ENCODE measurements at places on chromosomes 3 and 15.

- DNase-seq: no peak
Observed at GRCh38 chr3:66494959-66495667, 5.7 kb downstream of the LRIG1 start.

DNA sequence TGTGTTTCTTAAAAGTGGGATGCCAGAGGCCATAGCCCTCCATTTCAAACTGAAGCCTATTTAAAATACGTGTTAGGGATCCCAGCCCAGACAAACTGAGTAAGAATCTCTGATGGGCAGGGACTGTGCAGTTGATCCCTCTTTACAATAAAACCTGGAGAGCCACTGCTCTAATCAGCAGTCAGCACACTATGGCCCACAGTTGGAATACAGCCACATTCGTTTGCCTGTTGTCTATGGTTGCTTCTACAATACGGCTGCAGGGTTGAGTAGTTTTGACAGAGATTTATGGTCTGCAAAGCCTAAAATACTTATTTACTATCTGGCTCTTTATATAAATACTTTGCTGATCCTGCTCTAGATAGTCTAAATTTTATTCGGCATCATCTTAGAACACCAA lies 32.4 kb downstream of the TJP1 start:
- no peak for DNase-seq

DNA sequence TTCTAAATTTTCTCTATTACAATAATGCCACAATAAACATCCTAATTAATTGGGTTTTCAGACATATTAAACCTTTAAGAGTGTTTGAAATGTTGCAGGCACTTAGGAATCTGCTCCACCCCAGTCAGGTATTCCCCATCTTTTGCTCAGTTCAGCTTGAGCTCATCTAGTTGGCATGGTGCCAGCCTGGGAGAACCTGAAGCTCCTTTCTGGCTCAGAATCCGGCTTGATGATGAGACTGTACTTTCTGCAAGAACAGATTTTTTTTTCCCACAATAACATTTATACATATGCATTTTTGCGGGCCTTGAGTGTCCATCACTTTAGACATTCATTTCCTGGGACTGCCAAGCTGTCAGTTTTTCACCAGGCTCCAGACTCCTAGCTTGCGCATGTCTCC lies 7.7 kb upstream of the OXSR1 start:
- no peak for DNase-seq

DNA sequence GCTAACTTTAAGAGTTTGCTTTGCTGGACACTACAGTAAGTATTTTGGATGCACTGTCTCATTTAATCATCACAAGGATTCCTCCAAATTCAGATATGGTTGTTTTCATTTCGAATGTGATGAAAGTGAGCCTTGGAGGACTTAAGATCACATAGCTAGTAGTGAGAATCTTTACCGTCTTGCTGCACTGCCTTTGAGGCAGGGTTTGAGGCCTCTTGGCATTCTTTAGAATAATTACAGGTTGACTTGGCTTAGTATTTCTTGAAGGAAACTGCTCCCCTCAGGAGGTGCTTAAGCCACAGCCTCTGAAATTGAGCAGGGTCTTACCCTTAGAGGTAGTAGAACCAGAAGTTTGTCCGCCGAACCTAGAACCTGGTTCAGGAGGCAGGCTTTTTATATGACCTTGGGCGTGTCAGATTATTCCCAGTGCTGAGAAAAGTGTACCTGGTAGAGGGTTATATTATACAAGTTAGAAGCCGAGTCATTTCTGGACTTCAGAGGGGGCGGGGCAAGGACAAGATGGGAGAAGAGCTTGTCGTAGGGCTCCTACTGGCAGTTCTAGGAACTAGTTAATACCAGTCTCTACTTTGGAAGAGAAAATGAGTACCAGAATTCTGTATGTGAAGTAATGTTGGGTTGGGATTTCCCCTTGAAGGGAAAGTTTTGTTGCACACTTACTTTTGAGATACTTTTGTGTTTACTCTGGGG lies 1.1 kb downstream of the TFG start:
- peak; percentile 27 for DNase-seq

- DNase-seq: no peak
Observed at GRCh38 chr3:167406876-167407492, 26.9 kb upstream of the ZBBX start.

- no peak for DNase-seq
Observed at GRCh38 chr3:139521816-139522215, 17.7 kb downstream of the RBP1 start.

DNA sequence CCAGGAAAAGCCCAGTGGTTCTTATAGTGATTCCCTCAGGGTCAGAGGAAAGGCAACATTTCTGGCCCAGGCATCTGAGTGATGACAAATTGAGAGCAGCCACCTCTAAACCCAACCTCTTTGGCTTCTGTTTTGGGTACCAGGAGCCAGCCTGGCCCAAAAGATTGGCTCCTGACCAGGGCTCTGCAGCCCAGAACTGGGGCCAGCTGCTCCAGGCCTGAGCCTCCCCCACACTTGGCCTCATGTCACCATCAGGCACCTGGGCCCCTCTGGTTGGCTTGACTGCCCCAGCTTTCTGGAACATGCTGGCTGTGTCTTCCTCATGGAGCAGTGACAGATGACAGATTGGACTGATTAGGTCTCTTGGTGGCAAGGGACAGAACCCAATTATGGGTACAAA lies 26.0 kb upstream of the HCN4 start:
- no peak for DNase-seq

- DNase-seq: no peak
Observed at GRCh38 chr3:143859465-143860203, 11.4 kb upstream of the SLC9A9 start.

GRCh38 chr3:178529606-178530225 lies 6.5 kb upstream of the KCNMB2 start:
- no peak for DNase-seq

DNA sequence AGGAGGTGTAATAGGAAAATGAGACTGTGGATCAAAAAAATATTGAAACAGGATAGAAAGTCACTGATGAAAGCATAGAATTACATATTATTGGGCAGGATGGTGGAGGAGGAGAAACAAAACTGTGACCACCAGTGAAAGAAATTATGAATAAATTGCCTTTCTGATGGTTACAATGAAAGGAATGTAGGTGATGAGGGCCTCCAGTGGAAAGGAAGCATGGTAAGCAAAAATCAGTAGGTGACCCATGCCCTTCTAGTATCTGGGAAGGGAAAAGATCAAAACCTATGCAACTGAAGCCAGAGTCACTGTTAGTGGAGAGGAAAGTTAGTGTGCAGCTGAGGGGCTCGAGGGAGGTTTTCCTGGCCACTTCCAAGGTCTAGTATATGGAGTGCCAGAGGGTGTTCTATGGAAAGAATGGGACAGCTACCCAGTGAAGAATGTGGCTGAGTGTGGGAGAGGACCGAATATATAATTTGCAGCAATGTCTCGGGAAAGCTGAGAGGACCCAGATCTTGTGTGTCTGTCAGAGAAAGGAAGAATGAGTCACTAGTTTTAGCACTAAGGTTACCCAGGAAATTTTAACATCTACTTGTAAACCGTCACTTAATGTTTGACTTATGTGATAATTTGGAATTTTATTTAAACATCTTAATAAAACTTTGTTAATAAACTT lies 146.2 kb downstream of the NFKBIZ start:
- no peak for DNase-seq

DNA sequence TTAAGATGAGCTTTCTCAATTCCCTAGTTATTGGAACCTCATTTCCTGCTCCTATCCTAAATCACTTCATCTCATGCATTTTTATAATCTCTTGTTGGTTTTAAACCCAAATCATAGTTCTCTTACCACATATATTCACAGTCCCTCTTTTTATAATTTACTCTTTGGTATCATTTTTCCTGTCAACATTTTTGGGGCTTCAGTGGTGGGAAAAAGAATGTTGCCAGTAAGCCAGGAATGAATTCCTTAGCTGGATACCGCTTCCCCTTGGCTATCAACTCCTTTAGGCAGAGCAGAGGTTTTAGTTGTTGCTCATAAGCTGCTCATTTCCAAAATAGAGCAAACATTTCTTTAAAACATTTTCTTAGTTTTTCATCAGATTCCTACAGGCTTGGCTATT lies 112.3 kb downstream of the GALK2 start:
- DNase-seq: no peak

GRCh38 chr3:115918900-115919299 lies 295.6 kb downstream of the GAP43 start:
- no peak for DNase-seq

DNA sequence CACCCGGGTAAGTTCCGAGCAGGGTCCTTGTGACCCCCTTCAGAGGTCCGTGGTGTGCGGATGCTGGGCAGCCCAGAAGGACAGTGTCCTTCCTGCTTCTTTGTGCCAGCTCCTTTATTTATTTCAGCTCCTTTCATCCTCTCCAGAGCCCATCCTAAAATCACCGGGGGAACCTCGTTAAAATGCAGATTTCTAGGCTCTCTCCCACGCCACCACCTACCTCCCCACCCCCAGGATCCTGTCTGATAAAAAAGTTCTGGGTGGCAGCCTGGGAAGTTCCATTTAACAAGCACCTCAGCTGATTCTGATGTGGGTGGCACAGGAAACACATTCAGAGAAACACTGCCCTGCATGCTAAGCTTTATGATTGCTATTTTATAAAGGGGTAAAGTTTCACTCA lies 12.5 kb upstream of the IGF1R start:
- DNase-seq: no peak

DNA sequence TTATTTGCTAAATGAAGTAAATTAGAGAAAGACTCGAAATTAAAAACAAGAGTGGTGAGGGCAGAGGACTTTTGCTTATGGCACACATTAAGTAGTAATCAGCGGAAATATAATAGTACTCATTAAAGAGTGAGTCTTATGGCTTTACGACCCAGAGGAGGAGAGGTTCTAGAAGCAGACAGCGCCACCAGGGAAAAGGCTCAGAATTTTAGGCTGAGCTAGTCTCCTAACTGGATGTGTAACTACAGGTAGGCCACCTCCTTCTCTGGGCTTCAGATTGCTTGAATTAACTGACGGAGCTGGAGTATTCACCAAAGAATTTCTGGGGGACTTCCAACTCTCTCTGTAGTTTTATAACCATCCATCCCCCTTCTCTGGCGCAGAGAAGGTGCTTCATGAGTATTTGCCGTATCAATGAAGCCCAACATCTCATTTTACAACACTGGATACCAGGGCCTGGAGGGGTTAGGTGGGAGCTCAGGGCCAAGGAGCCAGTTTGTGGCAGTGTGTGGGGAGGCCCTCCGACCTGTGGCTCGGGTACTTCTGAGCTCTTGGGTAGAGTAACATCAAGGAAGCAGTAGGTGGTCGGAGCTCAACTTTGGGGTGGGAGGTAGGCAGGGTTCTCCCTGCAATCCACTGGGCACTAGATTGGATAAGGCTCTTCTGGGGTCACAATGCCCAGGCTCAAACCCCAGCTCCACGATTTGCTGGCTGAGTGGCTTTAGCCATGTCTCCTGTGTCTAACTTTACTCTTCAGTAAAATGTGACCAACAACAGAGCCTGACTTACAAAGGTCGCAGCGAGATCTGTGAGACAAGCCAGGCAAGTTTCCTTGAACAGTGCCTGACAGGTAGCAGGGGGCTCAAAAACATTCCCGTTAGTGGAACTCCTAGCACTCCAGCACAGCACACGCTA lies 1.1 kb downstream of the CHCHD4 start:
- DNase-seq: no peak

GRCh38 chr15:50825946-50826345 lies 60.4 kb upstream of the SPPL2A start:
- DNase-seq: no peak

- DNase-seq: no peak
Observed at GRCh38 chr3:46369151-46369550, 1.6 kb upstream of the CCR5 start.

DNA sequence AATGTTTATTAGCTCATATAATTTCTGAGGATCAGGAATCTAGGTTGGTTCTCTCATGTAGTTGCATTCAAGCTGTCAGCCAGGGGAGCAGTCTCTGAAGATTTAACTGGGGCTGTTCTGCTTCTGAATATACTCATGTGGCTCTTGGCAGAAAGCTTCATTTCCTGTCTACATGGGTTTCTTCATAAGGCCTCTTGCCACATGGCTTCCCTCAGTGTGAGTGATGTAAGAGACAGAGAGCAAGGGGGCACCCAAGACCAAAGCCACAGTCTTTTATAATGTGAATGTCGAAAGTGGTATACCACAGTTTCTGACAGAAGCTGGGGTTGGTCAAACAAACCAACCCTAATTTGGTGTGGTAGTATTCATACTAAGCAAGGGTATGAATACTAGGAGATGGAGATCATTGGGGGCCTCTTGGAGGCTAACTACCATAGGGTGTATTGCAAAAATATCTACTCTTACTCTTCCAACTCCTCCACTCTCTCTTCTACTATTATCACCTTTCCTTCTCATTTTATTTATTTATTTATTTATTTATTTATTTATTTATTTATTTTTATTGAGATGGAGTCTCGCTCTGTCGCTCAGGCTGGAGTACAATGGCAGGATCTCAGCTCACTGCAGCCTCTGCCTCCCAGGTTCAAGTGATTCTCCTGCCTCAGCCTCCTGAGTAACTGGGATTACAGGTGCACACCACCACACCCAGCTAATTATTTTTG lies 123.8 kb downstream of the B3GALNT1 start:
- DNase-seq: no peak

DNA sequence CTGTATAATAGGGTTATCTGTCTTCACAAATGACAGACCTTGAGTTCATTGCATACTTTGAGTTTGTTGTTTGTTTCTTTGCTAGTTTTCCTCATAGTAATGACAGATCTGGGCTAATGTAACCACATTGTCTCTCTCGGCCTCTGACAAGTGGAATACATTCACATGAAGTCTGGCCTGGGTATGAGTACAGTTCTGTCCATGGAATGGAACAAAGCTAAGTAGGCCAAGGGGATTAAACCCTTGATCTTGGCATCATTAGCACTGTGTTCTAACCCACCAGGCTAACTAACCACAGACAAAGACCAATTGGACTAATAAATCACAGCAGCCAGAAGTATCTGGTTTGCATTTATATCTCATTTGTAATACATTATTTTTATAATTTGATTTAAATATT lies 7.6 kb upstream of the VGLL3 start:
- DNase-seq: no peak

- DNase-seq: no peak
Observed at GRCh38 chr3:100195375-100195774, 65.4 kb upstream of the TBC1D23 start.

DNA sequence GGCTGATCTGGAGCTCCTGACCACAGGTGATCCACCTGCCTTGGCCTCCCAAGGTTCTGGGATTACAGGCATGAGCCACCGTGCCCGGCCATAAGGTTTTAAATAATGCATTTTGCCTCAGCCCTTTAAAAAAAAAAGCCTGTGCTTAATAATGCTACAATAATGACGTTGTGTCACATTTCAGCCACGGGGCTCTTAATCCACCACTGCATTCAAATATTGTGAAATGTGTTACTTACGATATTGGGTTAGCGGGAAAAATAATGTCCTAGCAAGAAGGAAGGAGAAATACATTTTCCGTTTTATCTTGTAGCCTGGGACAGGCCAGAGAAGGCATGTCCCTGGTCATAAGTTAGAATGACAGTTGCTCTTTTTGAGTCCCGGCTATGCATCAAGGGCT lies 17.6 kb downstream of the PAQR5 start:
- DNase-seq: no peak

GRCh38 chr3:138919325-138919724 lies 27.6 kb downstream of the FOXL2 start:
- no peak for DNase-seq
